ENCODE measurements at places on chromosomes 1 and 21.

DNA sequence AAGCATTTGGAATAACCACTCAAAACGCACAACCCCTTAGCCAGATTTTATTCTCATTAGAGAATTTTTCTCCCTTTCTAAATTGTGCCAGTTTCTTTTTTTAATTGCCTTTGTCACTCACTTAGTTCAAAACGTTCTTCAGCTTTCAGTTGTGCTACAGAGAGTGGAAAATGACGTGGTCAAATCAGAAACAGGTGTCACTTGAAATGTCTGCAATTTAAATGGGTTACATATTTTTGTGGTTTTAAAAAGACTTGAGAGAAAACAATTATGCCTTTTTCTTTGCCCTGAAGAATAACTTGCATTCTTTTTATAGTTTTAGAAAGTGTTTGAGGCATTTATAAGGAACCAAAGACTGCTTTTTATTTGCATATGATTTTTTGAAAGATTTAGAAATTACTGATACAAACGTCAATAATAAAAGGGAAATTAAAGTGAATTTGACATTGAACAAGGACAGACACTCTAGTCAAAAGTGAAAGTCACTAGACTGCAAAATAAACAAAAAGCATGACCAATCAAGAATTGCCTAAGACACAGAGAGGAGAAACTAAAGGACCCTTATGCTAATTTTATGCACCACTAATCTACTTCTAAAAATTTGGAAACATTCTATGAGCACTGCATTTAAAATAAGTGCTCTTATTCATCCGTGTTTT, 191.0 kb downstream of the TPR start:
- DNase-seq: peak; percentile 77

- no peak for DNase-seq
Measured at GRCh38 chr1:118102445-118102844, 82.6 kb downstream of the SPAG17 start.

DNA sequence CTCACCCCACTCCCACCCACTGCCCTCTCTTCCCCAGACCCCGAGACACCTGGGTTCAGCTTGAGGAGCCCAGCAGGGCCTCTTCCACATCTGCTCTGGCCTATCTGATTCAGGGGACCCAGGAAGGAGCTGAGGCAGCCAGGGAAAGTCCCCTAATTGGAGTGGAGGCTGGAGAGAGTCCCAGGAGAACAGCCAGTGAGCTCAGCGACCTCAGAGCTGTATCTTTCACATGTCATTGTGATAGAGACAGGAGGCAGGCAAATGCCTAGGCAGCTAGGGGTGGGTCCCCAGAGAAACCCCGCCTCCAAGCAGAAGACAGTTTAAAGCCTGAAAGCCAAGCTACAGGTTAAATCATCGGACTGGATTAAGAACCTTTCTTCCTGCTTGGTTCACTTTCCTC, 122.7 kb downstream of the MATN1 start:
- DNase-seq: no peak

DNA sequence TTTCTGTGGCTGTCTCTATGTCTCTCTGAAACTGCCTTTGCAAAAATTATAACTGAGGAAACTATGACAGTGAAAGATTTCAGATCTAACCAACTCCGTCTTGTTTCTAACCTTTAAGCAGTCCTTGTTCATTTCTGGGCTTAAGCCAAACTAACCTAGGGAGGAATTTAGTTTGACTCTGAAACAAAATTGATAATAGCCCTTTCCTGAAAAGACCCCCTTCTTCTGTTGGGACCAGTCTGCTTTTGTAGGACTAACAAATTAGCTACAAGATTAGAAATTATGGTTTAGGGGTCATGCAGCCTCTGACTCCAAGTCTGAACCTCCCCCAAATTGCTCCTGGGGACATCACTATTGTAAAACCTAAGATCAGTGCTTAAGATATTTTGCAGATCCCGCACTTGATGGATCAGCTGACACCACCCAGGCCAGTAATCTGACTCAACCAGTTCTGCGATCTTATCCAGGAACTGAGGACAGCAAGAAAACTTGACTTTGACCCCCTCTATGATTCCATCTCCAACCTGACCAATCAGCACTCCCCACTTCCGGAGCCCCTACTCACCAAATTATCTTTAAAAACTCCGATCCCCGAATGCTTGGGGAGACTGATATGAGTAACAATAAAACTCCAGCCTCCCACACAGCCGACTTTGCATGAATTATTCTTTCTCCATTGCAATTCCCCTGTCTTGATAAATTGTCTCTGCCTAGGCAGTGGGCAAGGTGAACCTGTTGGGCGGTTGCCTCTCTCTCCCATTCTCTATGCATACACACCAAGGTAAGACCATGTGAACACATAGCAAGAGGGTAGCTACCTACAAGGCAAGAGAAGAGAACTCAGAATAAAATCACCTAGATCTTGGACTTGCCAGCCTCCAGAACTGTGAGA, 11.1 kb upstream of the TRIM63 start:
- no peak for DNase-seq

DNA sequence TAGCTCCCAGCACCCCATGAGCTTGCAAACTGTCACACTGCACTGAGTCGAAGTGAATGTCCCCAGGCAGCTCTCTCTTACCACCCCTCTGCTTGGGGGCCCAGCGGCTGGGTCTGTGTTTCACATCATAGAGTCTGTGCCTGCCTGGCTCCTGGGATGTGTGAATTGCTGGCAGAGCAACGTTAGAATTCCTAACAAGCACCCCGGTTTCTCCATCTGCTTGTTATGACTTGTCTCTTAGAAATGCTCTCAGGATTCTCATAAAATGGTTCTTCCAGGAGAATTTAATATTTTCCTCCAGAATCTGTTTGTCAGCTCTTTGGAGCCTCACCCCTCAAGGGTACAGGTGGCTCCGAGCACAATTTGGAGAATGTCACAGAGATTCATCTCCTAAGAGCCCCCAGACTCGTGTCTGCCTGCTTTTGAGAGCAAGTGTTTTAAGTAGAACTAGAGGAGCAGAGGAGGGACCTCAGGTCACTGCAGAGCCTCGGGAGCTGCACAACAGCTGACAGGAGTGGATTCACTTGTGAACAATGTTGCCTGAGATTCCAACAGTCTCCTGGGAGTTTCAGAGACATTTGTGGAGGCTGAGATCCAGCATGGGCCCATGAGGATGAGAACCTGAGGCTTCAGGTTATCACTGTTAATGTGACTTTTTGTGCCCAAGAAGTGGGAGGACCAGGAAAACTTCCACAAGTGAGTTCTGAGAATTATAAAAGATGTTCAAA, 131.5 kb downstream of the KCNJ6 start:
- DNase-seq: no peak

DNA sequence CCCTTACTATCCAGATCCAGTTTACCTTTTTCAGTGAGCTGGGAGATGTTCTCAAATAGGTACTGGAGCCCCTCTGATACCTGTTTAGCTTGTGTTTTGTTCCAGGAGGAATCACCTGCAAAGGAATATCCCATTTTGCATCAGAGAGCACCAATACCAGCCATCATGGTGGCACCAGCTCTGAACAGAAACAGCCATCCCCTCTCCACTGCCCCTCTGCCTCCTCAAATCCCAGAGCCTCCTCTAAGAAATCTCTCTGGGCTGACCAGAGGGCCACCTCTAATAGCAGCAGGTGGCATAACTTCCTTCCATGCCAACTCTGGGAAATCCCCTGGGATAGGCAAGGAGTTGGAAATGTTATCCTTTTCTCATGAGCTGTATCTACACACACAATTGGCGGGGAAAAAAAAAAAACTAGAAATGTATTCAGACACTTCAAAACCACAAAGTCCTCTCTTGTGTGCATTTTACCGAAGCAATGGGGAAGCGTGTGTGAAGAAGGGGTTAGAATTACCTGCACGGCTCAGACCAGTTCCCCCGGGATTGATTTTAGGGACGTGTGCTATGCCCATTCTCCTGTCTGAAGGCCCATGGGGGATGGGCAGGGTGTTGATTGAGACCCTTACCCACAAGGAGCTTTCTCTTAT, 2.4 kb downstream of the PGLYRP4 start:
- DNase-seq: no peak

- no peak for DNase-seq
Measured at GRCh38 chr1:208781391-208782045, 537.3 kb upstream of the PLXNA2 start.

- peak; percentile 49 for DNase-seq
Measured at GRCh38 chr1:246297279-246298265, 209.5 kb downstream of the SMYD3 start.

- no peak for DNase-seq
Measured at GRCh38 chr1:23383577-23384311, 14.1 kb upstream of the ZNF436 start.

DNA sequence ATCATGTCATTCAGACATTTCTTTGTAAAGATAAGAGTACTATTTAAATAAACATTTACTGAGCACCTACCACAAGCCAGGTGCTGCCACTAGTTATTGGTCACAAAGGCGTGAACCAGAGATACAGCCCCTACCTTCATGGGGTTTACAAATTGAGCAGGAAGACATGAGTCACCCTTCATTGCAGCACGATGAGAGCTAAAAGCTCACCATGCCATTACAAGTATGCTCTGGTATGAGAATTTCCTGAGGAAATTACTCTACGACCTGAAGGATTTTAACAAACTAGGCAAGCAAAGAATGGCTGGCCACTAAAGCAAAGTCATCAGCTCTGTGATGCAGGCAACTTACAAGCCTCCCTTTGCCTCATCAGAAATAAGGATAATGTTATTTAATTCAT, 346.8 kb downstream of the BRINP2 start:
- DNase-seq: peak; percentile 62

DNA sequence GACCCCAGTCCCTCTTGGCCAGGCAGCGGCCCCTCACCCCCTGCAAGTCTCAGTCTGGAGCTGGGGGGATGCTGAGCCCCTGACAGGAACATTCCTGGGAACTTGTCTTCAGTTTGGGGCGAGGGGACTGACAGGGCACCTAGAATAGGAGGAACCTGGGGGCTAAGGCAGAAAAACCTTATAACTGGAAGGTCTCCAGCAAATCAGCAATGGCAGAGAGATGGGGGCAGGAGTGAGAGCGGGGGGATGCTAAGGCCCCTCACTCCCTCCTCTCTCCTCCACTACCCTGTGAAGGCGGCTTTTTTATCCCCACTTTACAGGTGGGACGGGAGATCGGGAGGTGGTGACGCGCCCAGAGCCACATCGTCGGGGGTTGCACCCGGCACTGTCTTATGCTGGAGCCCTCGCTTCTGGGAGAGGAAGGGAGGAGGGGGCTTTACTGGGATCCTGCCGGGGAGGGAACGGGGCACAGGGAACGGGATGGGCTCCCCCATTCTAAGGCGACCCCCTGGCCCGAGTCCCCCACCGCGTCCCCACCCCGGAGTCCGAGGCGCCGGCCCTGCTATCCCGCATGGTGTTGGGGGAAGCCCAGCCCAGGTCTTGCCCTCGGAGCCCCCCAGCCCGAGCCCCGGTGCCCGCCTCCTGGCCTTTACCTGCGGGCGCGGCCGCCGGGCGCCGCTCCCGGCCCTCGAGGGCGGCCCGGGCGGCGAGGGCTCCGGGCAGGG, 456 bp downstream of the COL8A2 start:
- no peak for DNase-seq

Data from fibroblast of mammary gland (primary cell).